ENCODE measurements at places on chromosomes 1 and 21.

GRCh38 chr1:180536821-180537372 lies 21.9 kb upstream of the OVAAL start:
- DNase-seq, result no peak

GRCh38 chr1:227397354-227397978 lies 79.2 kb upstream of the CDC42BPA start:
- DNase-seq, result peak; percentile 61

DNA sequence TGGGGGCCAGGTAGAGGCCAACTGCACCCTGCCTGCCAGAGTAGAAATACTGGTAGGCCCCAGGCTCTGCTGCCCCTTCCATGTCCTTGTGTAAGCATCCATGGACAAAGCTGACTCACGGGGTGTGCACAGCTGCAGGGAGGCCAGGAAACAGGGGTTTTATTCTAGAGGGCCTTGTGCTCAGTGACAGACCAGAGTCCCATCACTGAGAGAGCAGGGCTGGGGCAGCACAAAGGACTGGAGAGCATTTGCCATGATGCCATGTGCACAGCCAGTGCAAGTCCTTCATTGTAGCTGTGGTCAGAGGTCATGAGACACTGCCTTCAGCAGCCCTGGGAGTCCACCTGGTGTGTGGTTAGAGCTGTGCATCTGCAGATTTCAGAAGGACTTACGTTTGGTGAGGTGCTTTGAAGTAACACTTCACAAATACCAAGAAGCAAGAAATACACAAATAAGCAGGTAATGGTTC lies 8.1 kb downstream of the ARF1 start:
- no peak for DNase-seq

DNA sequence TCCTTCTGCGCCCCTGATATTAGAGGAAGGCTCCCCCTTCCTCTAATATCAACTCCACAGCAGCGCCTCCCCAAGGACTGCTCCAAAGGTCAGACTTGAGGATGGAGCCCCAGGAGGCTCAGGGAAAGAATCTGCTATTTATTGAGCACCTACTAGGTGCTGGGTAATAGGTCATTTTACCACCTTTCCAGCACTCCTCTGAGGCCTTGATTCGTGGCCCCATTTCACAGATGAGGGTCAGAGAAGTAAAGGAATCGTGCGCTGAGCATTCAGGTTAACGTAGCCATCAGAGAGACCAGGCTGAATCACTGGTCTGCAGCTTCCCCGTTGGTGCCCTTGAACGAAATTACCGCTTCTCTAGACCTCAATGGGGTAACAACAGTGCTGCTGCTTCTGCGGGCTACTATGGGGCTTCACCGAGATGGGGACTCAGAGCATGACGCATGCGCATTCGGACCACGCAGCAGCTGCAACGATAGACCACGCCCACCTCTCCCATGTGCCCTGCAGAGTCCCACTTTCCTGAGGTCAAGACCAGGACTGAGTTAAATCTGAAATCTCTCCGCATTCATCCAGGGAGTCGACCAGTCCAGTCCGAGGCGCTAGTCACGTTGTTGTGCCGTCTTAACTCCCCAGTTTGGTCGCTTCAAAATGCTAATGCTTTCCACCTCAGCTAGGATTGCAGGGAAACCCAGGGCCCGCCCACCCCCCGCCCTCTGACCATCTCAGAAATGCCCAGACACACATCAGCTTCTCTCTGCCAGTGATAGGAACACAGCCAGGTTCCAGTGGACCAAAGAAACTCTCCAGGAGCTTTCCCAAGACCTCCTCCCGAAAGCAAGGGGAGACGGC lies 12.9 kb downstream of the CAMK2N1 start:
- DNase-seq, result no peak

GRCh38 chr1:202802998-202803932 lies 5.0 kb downstream of the KDM5B start:
- DNase-seq, result no peak
